HFFc6 (cell line): ENCODE measurements at places on chromosomes 6 and 20. TPM values are rescaled to one million over a fixed set of nuclear protein-coding genes. Genes with fewer than 3 reads are reported as not detected.

- peak overlapping the region; percentile 30 for H3K4me3 ChIP-seq
- peak overlapping the region; percentile 31; the same call in 1 of the 2 replicates for H3K27ac ChIP-seq
- no peak for DNase-seq
- peaks cover 24% of the 10 kb centered on the region for H3K4me1 ChIP-seq
- H3K27me3 ChIP-seq, result peaks cover 7% of the 10 kb centered on the region
- H3K36me3 ChIP-seq, result peaks cover 23% of the 10 kb centered on the region
These were observed 1.4 kb upstream of the MANBAL start for GRCh38 chr20:37288091-37288490.

DNA sequence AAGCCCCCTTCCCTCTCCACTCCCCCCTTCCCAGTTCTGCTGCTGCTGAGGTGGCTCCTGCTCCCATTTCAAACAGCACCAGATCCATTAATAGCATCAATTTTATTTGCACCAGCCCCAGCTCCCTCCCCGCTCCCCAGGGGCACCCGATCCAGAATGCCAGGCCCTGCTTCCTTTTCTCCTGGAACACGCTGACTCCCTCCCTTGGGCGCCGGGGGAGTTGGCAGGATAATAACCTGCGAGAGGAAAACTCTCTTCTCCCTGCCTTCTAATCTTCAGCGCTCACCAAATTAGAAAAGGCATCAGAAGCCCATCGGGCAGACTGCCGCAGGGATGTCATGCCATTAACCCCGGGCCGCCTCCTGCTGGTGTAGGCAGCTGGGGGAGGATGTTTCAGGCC lies 77.8 kb downstream of the NCR2 start:
- DNase-seq, result no peak
- H3K27ac ChIP-seq, result no peak overlapping the region
- H3K27me3 ChIP-seq, result peaks cover 72% of the 10 kb centered on the region

- DNase-seq, result no peak
- H3K36me3 ChIP-seq, result no peaks in the 10 kb centered on the region
- H3K4me3 ChIP-seq, result no peak within 1 kb of the TSS
- peaks cover 3% of the 10 kb centered on the region; the same call in 1 of the 2 replicates for H3K27me3 ChIP-seq
- H3K4me1 ChIP-seq, result no peaks in the 10 kb centered on the region
- no peak within 1 kb of the TSS for H3K27ac ChIP-seq
These were observed at the start of gene SLC17A2 for GRCh38 chr6:25930532-25931410. SLC17A2 (minus strand) TSS chr6:25930691; CDS start chr6:25925796, 4,895 bp downstream.

GRCh38 chr6:17057322-17057721 lies 44.5 kb upstream of the STMND1 start:
- peak; percentile 43 for DNase-seq
- no peak overlapping the region for H3K4me3 ChIP-seq
- H3K36me3 ChIP-seq, result no peaks in the 10 kb centered on the region

The CASS4 gene
- total RNA-seq, result 0.50 to 0.69 TPM (median 0.66 TPM) in 3 replicates

GRCh38 chr20:20317621-20318364 lies 50.1 kb upstream of the INSM1 start:
- DNase-seq, result no peak
- H3K27ac ChIP-seq, result no peak overlapping the region
- no peak overlapping the region for H3K4me3 ChIP-seq
- no peaks in the 10 kb centered on the region for H3K4me1 ChIP-seq

- no peak overlapping the region for H3K27ac ChIP-seq
- no peaks in the 10 kb centered on the region for H3K36me3 ChIP-seq
- no peak overlapping the region for H3K4me3 ChIP-seq
- H3K27me3 ChIP-seq, result no peaks in the 10 kb centered on the region
These were observed 15.9 kb upstream of the ADGRF1 start for GRCh38 chr6:47057830-47058540.

The ZNF334 gene
- 1.1 to 1.7 TPM (median 1.6 TPM) in 3 replicates for total RNA-seq

DNA sequence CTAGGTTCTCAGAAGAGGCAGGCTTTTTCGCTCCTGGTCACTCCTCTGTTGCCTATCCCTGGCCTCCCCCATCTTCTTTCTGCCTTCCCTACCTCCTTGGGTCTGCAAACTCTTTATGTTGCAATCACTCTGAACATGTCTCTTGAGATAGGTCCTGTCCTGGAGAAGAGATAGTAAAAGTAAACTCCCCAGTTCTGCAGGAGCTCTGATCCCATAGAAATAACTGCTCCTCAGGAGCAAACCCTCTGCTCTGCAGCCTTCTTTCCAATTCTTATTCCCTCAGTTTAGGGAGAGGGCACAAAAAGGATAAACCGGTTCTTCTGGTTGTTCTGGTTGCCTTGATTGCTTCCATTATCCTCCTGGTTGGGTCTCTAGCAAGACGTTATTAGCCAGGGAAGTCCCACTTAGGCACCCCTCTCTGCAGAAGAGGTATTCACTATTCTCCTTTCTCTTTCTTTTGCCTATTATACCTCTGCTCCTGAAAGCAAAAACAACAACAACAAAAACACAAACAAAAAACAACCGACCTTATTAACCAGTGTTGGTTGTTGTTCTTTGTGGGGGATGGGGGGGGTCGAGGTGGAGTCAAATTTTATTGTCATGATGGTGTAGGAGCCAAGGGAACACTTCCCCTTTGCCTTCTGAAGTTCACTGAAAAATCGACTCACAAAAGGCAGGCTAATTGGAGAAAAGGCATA lies 973 bp downstream of the TRIM38 start:
- no peaks in the 10 kb centered on the region; the same call in 1 of the 2 replicates for H3K27me3 ChIP-seq
- H3K27ac ChIP-seq, result peak overlapping the region; percentile 100
- DNase-seq, result no peak

DNA sequence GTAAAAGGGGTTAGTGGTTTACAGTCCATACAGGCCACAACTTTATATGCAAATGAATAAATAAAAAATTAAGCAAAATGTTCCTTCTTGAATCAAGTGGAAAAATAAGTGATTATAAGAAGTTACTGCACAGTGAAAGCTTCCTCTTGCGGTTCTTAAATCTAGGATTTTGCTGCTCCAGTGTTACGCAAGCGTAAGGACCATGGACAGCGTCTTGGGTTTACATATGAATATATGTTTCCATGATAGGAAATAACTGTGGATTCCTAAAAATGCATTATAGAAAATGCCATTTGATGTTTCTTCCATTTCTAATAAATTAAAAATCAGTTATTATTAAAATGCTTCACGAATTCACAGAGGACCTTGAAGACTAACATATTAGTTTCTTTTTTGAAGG lies 176.6 kb upstream of the POU3F2 start:
- no peak overlapping the region for H3K27ac ChIP-seq
- no peaks in the 10 kb centered on the region for H3K36me3 ChIP-seq
- H3K4me3 ChIP-seq, result no peak overlapping the region
- H3K4me1 ChIP-seq, result no peaks in the 10 kb centered on the region

- H3K4me3 ChIP-seq, result no peak overlapping the region
- H3K27me3 ChIP-seq, result peaks cover 3% of the 10 kb centered on the region
- H3K4me1 ChIP-seq, result no peaks in the 10 kb centered on the region
- H3K36me3 ChIP-seq, result peaks cover 10% of the 10 kb centered on the region; the same call in 1 of the 2 replicates
- no peak for DNase-seq
These were observed 105.0 kb downstream of the SYCP2 start for GRCh38 chr20:59828125-59829053.

The HAO1 gene
- not detected in 3 replicates for total RNA-seq

GRCh38 chr6:35413911-35414310 lies 38.2 kb upstream of the FANCE start:
- peaks cover 43% of the 10 kb centered on the region for H3K4me1 ChIP-seq
- H3K4me3 ChIP-seq, result no peak overlapping the region
- H3K27me3 ChIP-seq, result peaks cover 3% of the 10 kb centered on the region
- no peak overlapping the region for H3K27ac ChIP-seq
- peaks cover 18% of the 10 kb centered on the region; the same call in 1 of the 2 replicates for H3K36me3 ChIP-seq
- DNase-seq, result no peak

- H3K27ac ChIP-seq, result no peak overlapping the region
- H3K4me1 ChIP-seq, result no peaks in the 10 kb centered on the region
- H3K27me3 ChIP-seq, result peaks cover 3% of the 10 kb centered on the region
- no peak overlapping the region for H3K4me3 ChIP-seq
These were observed 64.8 kb upstream of the POU3F2 start for GRCh38 chr6:98769546-98769945.

DNA sequence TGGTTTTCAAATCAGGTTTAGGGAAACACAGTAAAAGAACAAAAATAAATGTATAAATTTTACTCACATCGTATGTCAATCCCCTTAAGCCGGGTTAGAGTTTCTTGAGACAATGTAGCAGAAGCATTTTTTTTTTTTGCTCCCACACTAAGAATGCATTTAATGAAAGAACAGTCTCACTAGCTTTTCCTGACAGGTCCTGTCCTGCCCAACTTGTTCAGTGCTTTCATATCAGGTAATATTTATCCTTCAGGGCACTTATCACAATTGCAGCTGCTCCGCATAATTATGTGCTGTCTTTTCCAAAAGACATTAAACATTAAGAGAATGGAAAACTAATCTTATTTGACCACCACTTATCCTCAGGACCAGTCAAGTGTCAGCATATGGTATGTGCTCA lies 632.0 kb downstream of the HTR1B start:
- no peaks in the 10 kb centered on the region for H3K4me1 ChIP-seq
- H3K4me3 ChIP-seq, result no peak overlapping the region
- H3K27me3 ChIP-seq, result no peaks in the 10 kb centered on the region
- no peak for DNase-seq
- H3K36me3 ChIP-seq, result no peaks in the 10 kb centered on the region
- no peak overlapping the region for H3K27ac ChIP-seq

- H3K4me3 ChIP-seq, result no peak overlapping the region
- no peak for DNase-seq
- H3K27ac ChIP-seq, result no peak overlapping the region
- H3K36me3 ChIP-seq, result no peaks in the 10 kb centered on the region
These were observed 754.1 kb upstream of the FLRT3 start for GRCh38 chr20:15091421-15092037.

DNA sequence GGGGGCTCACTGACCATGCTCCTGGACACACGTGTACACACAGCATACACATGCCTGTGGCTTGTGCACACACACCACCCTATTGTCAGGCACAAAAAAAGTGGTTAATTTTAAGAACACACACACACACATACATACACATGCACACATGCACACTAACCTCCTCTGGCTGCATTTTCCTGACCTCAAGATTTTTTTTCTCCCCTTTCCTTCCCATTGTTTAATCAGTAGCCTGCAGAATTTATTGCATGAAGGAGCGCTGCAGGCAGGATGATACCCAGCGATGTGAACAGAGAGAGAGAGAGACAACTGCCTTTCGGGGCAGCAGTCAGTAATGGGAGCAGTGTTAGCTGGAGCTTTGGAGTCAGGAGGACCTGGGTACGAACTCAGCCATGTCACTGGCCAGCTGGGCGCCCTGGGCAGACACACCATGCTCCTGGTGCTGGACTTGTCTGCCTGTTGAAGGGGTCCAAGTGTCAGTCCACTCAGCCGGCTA lies 990 bp upstream of the TRAF3IP2 start:
- peak; percentile 34 for DNase-seq

DNA sequence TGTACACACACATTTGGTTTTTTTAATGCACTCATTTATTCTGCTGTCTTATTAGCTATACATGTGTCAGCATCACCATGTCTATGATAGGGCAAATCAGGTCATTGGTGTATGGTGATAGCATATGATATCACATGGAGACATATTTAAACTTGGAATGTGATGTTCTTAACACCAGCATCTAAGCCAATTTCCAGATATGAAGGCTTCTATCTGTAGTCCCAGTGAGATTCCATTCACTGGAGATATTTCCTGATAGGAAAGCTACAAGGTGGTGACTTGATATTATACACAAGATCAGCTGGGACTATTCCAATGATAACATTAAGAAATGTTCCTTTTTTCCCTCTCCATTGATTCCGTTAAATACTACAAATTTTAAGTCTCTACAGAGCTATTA lies 89.3 kb downstream of the TASP1 start:
- peaks cover 26% of the 10 kb centered on the region for H3K4me1 ChIP-seq
- no peak overlapping the region for H3K4me3 ChIP-seq
- H3K36me3 ChIP-seq, result no peaks in the 10 kb centered on the region
- H3K27ac ChIP-seq, result no peak overlapping the region
- no peak for DNase-seq
